Activated naive CD4-positive, alpha-beta T cell treated with anti-CD3 and anti-CD28 coated beads for 36 hours (primary cell): ENCODE measurements at places on chromosomes 16 and 17.

- DNase-seq, result no peak
Measured at GRCh38 chr17:5500247-5500588, 13.9 kb downstream of the MIS12 start.

DNA sequence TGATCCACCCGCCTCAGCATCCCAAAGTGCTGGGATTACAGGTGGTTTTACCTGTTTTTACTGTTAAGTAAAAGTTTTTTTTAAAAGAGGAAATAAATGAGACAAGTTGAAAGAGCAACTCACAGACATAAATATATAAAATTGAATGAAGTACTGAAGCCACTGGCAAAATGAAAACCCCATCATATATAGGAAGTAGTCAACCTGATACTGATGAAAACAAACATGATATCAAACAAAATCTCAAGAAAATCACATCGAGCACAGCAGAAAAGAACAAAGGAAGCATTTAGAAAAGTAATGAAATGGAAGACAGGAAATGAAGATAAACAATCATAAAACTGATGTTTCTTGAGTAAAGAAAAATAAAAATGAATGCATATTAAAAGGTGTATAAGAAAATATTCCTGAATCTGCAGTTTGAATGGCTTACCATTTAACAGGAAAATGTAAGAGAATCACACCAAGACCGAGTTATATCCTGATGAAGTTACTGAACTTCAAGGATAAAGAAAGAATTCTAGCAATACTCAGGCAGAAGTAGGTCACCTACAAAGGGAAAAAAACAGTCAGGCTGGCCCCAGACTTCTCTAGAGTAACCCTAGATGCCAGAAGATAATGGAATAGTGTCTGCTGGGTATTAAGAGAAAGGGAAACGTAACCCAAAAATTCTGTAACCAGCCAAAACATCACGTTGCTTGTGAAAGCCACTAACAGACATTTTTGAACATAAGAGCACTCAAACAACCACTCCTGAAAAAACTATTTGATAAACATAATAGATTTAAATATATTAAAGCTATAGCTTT lies 31.5 kb downstream of the UBE2G1 start:
- DNase-seq, result no peak

- peak; percentile 86 for DNase-seq
Measured at GRCh38 chr16:22206842-22207714, 1.0 kb downstream of the EEF2K start.

DNA sequence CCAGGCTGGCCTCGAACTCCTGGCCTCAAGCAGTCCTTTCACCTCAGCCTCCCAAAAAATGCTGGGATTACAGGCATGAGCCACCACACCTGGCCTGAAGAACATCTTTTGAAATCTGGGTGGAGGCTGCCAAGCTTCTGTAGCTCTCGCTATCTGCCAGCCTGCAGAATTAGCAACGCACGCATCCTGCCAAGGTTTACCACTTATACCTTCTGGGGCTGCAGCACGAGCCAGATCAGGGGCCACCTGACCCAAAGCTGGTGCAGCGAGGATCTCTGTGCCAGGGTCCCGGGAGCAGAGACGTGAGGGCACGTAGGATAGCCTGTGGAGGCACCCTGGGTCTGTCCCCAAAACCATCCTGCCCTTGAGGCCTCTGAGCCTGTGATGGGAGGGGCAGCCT lies 22.2 kb downstream of the SLC38A8 start:
- DNase-seq, result no peak

DNA sequence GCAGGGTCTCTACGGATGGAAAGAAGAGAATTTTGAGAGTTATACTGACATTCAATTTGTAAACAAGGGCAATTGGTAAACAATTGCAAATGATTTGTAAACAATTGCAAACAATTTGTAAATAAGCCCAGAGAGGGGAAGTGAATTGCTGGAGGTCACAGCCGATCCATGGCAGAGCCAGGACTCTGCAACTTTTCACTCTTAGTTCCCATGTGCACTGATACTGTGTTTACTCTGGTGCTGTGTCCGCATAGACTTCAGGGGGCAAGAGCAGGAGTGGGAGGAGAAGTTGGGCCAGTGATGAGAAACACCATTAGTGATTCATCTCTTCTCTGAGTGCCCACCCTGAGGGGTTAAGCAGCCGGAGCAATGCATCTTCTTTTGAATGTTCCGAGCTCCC lies 14.0 kb downstream of the SCNN1G start:
- no peak for DNase-seq

DNA sequence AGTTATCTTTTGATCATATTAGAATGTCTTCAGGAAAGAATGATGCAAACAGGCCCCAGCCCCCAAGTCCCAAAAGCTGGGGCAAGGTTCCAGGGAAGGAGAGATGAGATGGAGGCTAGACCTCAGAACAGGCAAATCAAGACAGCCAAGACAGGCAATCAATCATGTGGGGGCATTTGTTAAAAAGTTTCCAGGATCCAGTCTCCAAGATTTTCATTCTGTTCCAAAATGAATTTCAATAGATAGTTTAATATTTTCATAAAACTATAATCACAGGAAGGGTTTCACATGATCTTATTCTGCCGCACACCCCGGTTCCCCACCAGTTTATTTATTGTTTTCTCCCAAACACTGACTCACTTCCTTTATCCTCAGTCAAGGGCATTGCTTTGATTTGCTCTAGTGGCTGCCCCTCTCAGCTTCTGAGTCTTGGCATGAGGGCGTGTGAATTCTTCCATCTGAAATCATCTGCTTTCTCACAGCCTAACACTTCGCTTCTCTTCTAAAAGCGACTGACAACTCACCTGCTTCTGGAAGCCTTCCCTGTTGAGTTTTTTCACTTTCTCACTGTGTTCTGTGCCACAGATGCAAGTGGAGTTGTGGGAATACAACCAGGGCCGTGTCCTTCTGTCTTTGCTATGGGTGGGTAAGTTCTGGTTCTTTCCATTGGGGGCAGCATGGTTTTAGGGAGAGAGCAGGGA lies 12.2 kb upstream of the TERF2 start:
- DNase-seq, result peak; percentile 27

DNA sequence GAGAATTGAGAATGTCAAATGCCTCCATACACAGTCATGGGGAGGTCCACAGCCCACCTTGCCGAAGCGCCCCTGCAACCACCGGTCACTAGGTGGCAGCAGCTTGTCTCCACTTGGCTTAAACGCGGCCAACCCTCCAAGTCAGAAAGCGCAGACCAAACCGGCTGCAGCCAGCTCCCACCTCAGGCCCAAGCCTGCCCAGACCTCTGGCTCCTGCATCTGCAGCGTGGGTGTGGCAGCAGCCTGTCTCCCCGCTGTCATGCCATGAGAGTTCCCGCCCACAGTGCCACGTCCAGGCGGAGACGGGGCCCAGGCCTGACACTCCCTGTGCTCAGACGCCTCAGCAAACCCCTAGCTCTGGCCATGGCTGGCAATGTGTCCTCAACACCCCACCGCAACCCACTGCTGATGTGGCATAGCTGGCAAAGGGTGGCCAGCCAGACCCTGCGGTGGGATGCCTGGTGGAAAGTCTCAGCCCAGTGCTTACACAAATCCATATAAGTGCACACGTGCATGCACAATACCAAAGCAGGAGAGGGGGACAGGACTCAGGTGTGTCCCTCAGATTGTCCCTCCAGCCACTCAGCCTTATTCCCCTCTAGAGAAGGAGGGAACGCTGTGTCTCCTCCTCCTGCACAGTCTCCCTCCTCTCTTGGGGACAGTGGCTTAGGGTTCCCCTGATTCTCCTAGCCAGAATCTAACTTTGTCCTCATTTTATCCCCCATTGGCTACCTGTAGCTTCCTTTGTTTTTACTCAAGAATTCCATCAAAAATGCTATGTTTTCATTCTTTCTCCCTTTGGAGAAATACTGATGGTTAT lies 10.9 kb downstream of the COPZ2 start:
- DNase-seq, result peak; percentile 77

GRCh38 chr17:8062807-8063483 lies 24.1 kb downstream of the ALOX15B start:
- DNase-seq, result no peak

GRCh38 chr16:64153718-64154117 lies 968.1 kb downstream of the CDH11 start:
- no peak for DNase-seq

DNA sequence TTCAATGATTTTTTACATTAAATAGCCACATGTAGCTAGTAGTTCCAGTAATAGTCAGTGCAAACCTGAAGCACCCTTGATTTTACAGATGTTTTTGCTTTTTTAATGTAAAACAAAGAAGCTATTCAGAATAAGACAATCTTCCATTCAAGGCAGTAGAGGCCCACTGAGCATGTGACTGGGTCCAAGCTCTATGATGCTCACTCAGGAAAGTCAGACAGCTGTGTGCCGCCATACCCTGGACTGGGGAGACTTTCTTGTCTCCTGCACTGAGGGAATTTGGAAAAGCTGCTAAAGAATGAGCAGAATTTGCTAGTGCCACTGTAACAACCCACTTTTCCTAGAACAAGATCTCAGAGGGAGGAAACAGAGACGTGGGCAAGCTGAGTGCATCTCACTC lies 11.5 kb downstream of the CENPN start:
- DNase-seq, result no peak

DNA sequence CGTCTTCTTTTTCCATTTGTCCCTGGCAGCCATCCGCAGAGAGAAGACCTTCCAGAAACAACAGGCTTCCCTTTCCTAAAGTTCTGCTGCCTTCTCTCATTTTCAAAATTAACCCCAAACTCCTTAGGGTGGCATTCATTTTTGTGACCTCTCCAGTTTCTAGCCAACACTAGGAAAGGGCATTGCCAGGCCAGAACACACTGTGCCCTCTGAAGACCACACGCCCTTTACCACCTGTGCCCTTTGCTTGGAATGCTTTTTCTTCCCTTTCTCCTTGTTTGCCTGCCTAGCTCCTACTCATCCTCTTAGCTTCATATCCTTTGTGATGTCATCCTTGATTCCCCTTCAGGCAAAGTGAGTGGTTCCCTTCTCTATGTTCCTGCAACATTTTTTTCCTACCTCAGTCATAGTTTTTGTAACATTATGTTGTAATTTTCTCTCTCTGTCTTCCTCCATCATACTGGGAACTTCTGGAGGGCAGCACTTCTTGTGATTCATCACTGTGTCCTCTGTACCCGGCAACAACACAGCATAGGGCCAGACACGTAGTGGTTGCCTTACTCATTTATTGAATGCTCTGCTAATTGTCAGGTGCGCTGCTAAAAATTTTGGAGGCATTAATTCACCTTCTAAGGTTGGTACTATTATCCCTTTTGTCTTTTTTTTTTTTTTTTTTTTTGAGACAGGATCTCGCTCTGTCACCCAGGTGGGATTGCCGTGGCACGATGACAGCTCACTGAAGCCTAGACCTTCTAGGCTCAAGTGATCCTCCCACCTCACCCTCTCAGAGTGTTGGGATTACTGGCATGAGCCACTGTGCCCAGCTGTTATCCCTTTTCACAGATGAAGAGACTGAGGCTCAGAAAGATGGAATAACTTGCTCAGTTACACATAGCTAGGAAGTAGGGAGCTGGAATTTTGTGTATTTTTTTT lies 1.0 kb downstream of the KAT8 start:
- DNase-seq, result no peak

GRCh38 chr16:64417711-64418227 lies 704.1 kb downstream of the CDH11 start:
- DNase-seq, result no peak

DNA sequence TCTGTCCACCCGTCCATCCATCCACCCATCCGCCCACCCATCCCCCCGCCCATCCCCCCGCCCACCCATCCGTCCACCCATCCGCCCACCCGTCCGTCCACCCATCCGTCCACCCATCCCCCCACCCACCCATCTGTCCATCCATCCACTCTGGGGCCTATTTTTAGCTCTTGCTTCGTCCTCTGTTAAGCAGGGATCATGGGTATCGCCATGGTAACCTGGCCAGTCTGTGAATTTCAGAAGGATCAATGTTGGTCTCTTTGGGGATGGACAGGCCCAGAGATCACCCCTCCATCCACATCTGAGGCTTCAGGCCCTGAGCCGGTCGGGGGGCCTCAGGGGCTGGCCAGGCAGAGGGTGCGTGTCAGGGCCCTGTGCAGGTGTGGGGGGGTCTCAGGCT lies 15.2 kb upstream of the DPEP1 start:
- no peak for DNase-seq

DNA sequence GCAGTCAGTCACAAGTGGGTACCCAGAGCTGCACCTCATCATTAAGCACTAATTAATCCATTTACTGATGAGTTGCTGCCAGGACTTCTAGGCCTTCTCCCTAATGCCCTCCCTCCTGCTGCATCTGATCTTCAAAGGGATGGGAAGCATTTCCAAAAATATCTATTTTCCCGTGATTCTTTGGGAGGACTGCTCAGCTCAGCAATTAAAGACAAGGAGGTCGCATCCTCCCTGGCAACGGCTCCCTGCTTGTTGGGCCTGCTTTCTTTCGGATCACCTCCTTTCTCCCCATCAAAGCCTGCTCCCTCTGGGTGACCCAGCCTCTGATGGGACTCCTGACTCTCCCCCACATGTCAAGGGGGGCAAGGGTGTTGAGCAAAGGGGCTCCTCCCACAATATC lies 26.0 kb upstream of the SPPL2C start:
- no peak for DNase-seq

- DNase-seq, result no peak
Measured at GRCh38 chr17:21002309-21003006, 40.4 kb downstream of the USP22 start.

DNA sequence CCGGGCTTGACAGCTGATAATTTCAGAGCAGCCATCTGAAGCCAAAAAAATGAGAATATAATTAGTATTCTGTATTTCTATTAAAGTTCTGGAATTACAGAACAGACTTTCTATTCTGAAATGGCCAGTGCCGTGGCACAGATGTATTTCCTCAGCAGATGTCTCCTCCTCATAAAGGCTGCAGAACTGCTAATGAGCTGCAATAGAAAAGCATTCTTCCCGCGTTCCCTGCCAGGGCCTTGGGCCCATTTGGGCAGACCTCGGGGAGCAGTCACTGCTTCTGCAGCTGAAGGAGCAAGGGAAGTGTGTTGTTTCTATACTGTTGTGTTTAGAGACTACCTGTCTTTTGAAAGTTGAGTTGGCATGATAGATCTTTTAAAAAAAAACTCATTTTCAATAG lies 152.6 kb upstream of the CACNG5 start:
- no peak for DNase-seq

DNA sequence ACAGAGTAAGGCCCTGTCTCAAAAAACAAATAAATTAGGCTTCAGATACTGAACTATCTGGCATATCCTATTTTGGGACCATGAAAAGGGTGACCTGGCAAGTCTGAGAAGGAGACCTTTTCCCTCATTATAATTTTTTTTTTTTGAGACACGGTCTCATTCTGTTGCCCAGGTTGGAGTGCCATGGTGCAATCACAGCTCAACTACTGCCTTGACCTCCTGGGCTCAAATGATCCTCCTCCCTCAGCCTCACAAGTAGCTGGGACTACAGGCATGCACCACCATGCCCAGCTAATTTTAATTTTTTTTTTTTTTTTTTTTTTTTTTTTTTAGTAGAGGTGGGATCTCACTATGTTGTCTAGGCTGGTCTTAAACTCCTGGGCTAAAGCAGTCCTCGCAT lies 37.3 kb downstream of the PLCG2 start:
- no peak for DNase-seq

GRCh38 chr17:19410091-19410490 lies 941 bp upstream of the RNF112 start:
- DNase-seq, result no peak

DNA sequence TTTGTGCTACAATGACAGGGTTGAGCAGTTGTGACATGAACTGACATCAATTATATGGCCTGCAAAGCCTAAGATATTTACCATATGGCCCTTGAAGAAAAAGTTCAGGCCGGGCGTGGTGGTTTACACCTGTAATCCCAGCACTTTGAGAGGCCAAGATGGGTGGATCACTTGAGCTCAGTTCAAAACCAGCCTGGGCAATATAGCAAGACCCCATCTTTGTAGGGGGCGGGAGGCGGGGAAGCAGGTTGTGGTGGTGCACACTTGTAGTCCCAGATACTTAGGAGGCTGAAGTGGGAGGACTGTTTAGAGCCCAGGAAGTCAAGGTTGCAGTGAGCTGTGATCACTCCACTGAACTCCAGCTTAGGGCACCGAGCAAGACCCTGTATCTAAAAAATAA lies 48.3 kb downstream of the STH start:
- no peak for DNase-seq
